Urothelium cell line (cell line): ENCODE measurements at places on chromosomes 1 and 21.

- DNase-seq, result peak; percentile 87
These were observed at the start of gene NUDT17 for GRCh38 chr1:145845514-145846161. NUDT17 (plus strand) TSS chr1:145845630; CDS start chr1:145845641, 11 bp downstream.

GRCh38 chr1:224510880-224511645 lies 76.5 kb upstream of the WDR26 start:
- no peak for DNase-seq

- no peak for DNase-seq
These were observed 8.6 kb downstream of the C1orf35 start for GRCh38 chr1:228094432-228095016.

DNA sequence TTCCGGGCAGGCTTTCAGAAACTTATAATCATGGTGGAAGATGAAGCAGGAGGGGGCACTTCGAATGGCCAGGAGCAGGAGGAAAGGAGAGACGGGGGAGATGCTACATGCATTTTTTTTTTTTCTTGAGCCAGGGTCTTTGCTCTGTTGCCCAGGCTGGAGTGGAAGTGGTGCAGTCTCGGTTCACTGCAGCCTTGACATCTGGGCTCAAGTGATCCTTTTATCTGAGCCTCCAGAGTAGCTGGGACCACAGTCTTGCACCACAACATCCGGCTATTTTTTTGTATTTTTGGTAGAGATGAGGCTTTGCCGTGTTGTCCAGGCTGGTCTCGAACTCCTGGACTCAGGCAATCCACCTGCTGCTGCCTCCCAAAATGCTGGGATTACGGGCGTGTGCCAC lies 61.6 kb downstream of the SELENOF start:
- no peak for DNase-seq

DNA sequence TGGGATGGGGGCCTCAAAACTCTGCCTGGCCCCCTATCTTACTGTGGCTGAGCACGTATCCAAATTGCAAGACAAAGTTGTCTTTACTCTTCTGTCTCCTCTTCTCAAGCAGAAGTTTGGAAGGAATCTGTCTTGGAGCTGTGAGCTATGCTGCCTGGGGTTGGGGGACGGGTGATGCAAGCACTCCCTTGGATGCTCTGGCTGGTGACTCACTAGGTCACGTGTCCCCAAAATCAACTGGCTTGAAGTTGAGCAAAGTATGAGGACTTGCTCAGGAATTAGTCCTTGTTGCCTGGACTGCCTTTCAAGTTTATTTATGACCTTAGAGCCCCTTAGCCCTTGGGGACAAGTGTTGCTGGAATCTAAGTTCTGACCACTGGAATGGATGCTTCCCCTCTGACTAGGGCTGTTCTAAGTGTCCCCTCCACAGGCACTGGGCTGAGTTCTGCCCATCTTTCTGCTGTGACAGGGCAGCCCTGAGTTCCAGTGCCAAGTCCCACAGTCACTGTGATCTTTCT lies 269.5 kb downstream of the HHAT start:
- peak; percentile 76 for DNase-seq
